ENCODE measurements at places on chromosomes 7 and 10.

DNA sequence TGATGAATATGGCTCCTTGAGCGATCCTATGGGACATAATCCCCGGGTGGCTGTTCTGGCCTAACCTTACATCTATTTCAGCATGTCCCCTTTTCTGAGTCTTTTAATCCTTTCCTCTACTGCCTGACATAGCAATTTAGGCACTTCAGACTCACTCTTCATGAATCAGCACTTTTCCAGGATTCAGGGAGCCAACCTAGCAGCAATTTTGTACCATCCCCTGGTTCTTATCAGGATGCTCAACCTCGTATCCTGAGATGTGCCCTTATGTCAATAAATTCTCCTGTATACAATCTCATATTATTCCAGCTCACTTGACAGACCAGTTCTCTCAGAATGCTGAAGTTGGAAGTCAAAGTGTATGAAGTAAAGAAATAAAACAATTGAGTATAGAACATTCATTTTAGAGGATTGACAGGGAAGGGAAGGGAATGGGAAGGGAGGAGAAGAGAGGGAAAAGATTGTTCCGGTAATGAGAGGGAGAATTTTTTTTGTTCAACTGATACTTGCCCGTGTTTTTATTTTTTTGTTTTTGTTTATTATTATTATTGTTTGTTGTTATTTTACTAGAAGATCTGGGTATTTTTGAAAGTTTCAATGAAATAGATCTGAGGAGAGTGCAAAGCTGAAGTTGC, 8.2 kb upstream of the ZC3HAV1 start:
- DNase-seq: no peak

GRCh38 chr7:5381071-5381772, 42.4 kb downstream of the TNRC18 start:
- DNase-seq: no peak

DNA sequence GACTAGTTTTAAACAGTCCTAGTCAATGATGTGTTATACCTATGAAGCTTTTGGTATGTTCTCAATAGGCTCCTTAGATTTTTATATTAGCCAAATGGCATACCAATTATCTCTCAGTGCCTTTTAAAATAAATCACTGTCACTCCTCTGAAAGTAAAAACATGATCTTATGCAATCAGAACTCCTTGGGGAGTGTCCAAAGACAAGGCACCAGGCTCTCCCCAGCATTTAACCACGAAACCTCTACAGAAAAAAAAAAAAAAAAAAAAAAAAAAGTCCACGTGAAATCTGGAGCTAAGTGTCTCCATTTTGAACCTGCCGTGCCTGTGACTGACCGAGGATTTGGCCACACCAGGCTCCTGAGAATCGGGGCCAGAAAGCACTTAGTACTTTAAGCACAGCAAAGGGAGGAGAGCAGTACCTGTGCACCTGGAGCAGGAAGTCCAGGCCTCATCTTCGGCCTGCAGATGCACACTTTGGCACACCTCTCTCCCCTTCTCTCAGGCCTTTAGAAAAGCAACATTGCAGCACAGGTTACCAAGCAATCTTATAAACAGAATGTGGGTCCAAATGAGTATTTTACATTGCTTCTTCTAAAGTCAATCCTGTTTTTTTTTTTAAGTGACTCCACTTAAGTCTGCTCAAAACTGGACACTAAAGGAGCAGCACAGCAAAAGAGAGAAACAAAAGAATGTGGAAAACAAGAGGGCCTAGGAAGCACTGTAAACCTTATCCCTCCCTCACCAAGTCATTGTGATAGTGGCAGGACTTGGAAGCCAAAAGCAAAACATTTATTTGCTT, 1.5 kb downstream of the FAM13C start:
- DNase-seq: no peak

GRCh38 chr7:150937848-150938561, 40.1 kb downstream of the KCNH2 start:
- no peak for DNase-seq

DNA sequence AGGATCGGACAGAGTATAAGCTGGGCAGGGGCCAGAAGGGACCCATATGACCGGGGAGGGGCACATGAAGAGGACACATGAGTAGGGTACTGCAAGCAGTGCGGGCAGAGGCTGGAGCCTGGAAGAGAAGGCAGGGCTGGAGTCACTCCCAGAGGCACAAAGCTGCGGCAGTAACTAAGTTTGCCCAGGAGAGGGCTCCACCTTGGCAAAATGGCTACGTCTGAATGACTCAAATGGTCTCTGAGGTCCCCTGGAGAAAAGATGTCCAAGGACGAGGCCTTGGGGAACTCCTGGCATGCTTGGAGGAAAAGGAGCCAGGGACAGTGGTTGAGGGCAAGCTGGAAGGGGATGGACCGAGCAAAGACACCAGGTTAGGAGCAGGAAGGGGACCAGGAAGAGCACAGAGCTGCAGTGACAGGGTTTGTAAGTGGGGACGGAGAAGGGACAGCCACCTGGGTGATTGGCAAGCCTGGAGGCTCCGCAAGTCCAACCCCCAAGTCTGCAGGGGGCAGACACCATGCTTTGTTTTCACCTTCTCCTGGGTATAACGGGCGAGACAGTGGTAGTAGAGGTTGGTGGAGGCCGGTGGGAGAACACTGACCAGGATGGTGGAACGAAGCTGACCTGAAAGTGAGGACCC, 43.1 kb upstream of the LBX1 start:
- DNase-seq: peak; percentile 65

GRCh38 chr10:3702569-3702968, 82.4 kb downstream of the KLF6 start:
- DNase-seq: no peak
